ENCODE measurements at places on chromosomes 11 and 22. TPM values are rescaled to one million over a fixed set of nuclear protein-coding genes. Genes with fewer than 3 reads are reported as not detected.

The MRGPRE gene
- 1.3 TPM for total RNA-seq

The TRPM5 gene
- not detected for total RNA-seq

The CDC45 gene
- total RNA-seq, result not detected

The HPX gene
- total RNA-seq, result 0.68 TPM

All from dorsolateral prefrontal cortex (tissue), 122 donors.